ENCODE measurements at places on chromosomes 6 and 20.

- H3K27ac ChIP-seq: no peak overlapping the region
- no peaks in the 10 kb centered on the region for H3K36me3 ChIP-seq
- no peak overlapping the region for H3K4me3 ChIP-seq
- H3K4me1 ChIP-seq: no peaks in the 10 kb centered on the region
These were observed 178.0 kb upstream of the SASH1 start for GRCh38 chr6:148164645-148165044.

- no peaks in the 10 kb centered on the region for H3K4me1 ChIP-seq
- H3K27me3 ChIP-seq: no peaks in the 10 kb centered on the region
- H3K36me3 ChIP-seq: no peaks in the 10 kb centered on the region
- no peak overlapping the region for H3K27ac ChIP-seq
- H3K4me3 ChIP-seq: no peak overlapping the region
These were observed 20.9 kb upstream of the KCNG1 start for GRCh38 chr20:51043811-51044210.

- H3K4me3 ChIP-seq: no peak overlapping the region
- no peaks in the 10 kb centered on the region for H3K27me3 ChIP-seq
- no peak for DNase-seq
- no peaks in the 10 kb centered on the region for H3K4me1 ChIP-seq
- H3K27ac ChIP-seq: no peak overlapping the region
These were observed 119.0 kb downstream of the ISM1 start for GRCh38 chr20:13340088-13340487.

DNA sequence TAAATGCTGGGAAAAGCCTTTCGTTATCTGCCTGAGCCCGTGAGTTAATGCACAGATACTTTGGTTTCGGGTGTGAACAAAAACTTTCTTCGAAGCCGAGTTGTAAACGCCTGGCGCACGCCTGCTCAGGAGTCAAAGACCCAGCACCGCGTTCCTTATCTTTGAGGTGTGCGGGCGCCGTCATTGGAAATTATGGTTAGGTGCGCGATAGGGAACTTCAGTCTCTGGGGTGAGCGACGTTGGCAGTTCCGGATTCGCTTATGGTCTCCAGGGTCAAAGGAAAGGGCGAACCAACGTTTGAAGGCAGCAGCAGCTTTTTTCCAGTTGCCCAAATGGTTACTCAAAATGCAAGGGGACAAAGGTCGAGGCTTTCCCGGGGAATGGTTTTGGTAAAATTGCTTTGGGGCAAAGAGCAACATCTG is 853 bp downstream of the SLC22A3 start:
- no peaks in the 10 kb centered on the region for H3K27me3 ChIP-seq
- H3K4me3 ChIP-seq: peak overlapping the region; percentile 70
- peak overlapping the region; percentile 80 for H3K27ac ChIP-seq
- peak; percentile 22 for DNase-seq
- no peaks in the 10 kb centered on the region for H3K36me3 ChIP-seq

DNA sequence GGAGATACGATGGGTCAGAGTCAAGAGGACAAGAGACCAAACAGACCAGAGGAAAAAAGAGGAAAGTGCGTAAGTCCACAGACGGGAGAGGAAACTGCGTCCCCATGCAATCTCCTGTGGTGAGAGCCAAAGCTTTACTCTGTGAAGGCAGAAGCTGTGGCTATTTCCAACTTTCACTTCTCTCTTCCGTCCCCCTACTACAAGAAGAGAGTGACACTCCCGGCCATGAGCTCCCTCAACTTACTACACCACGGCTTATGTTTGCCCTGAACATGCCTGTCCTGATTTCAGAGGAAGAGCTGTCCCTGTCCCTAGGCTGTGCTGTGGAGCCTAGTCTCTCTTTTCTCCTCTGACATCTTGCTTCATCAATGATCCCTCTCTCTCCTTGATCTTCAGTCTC is 11.5 kb upstream of the SSR1 start:
- H3K27ac ChIP-seq: no peak overlapping the region
- H3K4me3 ChIP-seq: no peak overlapping the region
- peak; percentile 30 for DNase-seq

DNA sequence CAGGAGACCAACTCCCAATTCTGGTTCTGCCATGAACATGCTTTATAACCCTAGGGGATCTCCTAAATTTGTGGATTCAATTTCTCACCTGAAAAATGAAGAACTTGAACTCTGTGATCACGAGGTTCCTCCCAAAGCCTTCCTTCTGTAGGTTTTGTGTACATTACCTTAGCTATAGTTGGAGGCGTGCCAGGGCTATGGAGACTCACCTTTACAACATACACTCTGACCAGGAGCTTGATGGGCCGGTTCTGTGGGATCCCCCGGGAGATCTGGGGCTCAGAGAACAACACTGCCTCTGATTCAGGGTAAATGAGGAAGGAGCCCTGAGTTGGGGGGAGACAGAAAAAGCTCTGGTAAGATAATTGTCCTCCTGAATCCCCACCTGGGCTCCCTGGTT is 34.1 kb downstream of the ERGIC3 start:
- no peak overlapping the region for H3K27ac ChIP-seq
- DNase-seq: no peak
- H3K36me3 ChIP-seq: no peaks in the 10 kb centered on the region
- no peaks in the 10 kb centered on the region for H3K27me3 ChIP-seq

- no peak for DNase-seq
- no peaks in the 10 kb centered on the region for H3K27me3 ChIP-seq
- H3K4me1 ChIP-seq: no peaks in the 10 kb centered on the region
These were observed 253.0 kb downstream of the FARS2 start for GRCh38 chr6:5514353-5514752.

DNA sequence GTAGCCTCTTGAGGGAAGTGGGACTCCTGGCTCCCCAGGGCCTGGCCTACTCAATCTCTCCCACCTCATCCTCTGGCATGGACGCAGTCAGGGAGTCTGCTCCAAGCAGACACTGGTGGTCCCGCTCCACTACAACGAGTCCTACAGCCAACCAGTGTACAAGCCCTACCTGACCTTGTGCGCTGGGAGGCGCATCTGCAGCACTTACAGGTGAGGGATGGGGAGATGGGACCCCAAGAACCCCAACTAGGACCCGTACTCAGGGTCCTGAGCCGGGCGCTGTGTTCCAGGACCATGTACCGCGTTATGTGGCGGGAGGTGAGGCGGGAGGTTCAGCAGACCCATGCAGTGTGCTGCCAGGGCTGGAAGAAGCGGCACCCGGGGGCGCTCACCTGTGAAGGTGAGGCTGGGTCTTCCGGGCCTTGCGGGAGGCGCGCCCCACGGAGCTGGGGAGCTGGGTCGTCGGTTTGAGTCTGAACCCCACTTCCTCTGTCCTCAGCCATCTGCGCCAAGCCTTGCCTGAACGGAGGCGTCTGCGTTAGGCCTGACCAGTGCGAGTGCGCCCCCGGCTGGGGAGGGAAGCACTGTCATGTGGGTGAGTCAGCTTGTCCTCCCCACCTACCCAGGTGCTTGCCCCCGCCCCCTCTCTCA is 2.1 kb downstream of the EGFL8 start:
- no peaks in the 10 kb centered on the region for H3K36me3 ChIP-seq
- no peaks in the 10 kb centered on the region for H3K27me3 ChIP-seq
- H3K27ac ChIP-seq: no peak overlapping the region
- no peak overlapping the region for H3K4me3 ChIP-seq
- H3K4me1 ChIP-seq: peaks cover 11% of the 10 kb centered on the region

- no peaks in the 10 kb centered on the region for H3K27me3 ChIP-seq
- H3K4me3 ChIP-seq: no peak overlapping the region
- H3K36me3 ChIP-seq: no peaks in the 10 kb centered on the region
- H3K4me1 ChIP-seq: peaks cover 7% of the 10 kb centered on the region
These were observed 17.3 kb downstream of the FKBP1A start for GRCh38 chr20:1375515-1375914.

DNA sequence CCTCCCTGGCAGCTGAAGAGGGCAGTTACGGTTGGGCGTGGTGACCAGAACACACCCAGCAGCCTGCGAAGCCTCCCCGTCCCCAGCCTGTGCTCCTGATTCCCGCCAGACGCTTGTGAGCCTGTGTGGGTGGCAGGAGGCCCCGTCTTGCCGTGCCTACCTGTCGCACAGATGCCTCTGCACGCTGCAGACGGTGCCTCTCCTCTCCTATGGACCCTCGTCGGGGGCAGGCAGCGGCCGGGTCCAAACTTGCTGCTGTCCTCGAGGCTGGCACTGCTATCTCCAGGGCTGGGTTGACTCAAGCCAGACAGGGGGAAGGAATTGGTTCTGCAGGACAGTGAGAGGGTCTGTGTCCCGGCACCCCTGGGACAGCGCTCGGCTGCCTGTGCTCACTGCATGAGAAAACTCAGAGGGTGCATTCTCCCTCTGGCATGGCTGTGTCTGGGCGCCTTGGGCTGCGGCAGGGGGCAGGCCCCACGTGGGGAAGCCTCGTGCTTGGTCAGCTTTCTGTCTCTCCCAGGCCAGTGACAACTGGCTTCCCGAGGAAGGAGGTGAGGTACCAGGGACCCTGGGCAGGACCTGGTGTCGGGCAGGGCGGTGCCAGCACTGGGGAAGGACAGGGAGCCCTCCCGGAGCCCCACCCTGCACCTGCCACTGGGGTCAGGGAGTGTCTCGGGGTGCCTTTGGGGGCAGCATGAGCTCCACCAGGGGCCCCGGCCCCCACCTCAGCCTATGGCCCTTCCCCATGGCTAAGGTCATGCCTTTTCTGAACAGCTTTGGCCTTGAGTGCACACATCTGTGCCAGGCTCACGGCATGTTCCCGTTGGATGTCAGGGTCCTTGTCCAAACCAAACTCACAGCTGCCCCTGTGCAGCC is 127.5 kb downstream of the TAF4 start:
- H3K27me3 ChIP-seq: no peaks in the 10 kb centered on the region
- H3K36me3 ChIP-seq: no peaks in the 10 kb centered on the region
- H3K4me1 ChIP-seq: no peaks in the 10 kb centered on the region
- no peak overlapping the region for H3K27ac ChIP-seq

DNA sequence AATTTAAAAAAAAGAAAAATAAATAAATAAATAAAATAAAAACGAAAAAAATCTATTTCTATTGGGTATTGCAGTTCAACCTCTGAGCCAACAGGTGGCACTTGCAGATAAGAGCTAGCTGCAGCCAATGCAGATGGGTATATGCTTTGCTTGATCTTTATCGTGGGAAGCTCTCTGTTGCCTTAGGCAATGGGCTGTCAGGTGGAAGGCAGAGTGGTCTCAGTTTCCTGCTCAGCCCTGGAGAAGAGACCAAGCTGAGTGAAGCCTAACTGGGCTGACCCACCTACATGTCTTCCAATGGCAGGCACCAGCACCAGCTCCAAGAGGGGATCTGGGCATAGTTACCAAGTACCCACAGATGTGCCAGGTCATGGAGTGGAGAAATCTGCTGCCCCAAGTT is 95.0 kb downstream of the AK9 start:
- no peaks in the 10 kb centered on the region for H3K36me3 ChIP-seq
- no peaks in the 10 kb centered on the region for H3K4me1 ChIP-seq
- H3K4me3 ChIP-seq: no peak overlapping the region

- H3K4me3 ChIP-seq: peak overlapping the region; percentile 42
- H3K36me3 ChIP-seq: no peaks in the 10 kb centered on the region
- H3K27me3 ChIP-seq: no peaks in the 10 kb centered on the region
- H3K27ac ChIP-seq: no peak overlapping the region
These were observed 357 bp downstream of the PCSK2 start for GRCh38 chr20:17227219-17227575.

- H3K4me1 ChIP-seq: no peaks in the 10 kb centered on the region
- DNase-seq: no peak
- H3K36me3 ChIP-seq: no peaks in the 10 kb centered on the region
- no peak overlapping the region for H3K4me3 ChIP-seq
- H3K27me3 ChIP-seq: no peaks in the 10 kb centered on the region
- no peak overlapping the region for H3K27ac ChIP-seq
These were observed 15.2 kb upstream of the GDAP1L1 start for GRCh38 chr20:44231713-44232468.

GRCh38 chr6:66605011-66605410 is 898.0 kb upstream of the EYS start:
- H3K27ac ChIP-seq: no peak overlapping the region
- H3K36me3 ChIP-seq: no peaks in the 10 kb centered on the region
- DNase-seq: no peak
- no peaks in the 10 kb centered on the region for H3K4me1 ChIP-seq
- no peak overlapping the region for H3K4me3 ChIP-seq

GRCh38 chr6:524803-525202 is 132.1 kb downstream of the HUS1B start:
- no peak overlapping the region for H3K27ac ChIP-seq
- H3K36me3 ChIP-seq: no peaks in the 10 kb centered on the region
- no peak for DNase-seq
- H3K4me3 ChIP-seq: no peak overlapping the region
- no peaks in the 10 kb centered on the region for H3K4me1 ChIP-seq

DNA sequence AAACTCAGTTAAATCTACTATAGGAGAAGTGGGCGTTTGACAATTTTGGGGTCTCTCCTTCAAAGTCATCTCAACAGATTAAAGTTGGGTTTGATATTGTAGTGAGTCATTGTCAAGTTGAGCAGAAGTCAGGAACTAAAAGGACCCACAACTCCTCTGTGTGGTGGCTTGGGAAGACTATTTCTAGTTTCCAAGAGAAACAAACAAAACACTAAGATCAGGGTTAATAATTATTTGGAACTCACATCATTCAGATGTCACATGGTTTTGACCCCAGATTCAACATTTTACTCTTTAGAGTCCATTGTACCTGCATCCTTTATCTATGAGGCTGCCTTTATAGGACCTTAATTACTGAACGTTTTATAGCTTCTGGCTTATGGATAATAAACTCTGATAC is 45.3 kb upstream of the TINAG start:
- no peaks in the 10 kb centered on the region for H3K36me3 ChIP-seq
- DNase-seq: no peak

GRCh38 chr20:43379239-43379917 is 78.3 kb upstream of the SRSF6 start:
- no peak for DNase-seq
- no peaks in the 10 kb centered on the region for H3K27me3 ChIP-seq
- H3K27ac ChIP-seq: no peak overlapping the region
- no peak overlapping the region for H3K4me3 ChIP-seq
- H3K4me1 ChIP-seq: no peaks in the 10 kb centered on the region

DNA sequence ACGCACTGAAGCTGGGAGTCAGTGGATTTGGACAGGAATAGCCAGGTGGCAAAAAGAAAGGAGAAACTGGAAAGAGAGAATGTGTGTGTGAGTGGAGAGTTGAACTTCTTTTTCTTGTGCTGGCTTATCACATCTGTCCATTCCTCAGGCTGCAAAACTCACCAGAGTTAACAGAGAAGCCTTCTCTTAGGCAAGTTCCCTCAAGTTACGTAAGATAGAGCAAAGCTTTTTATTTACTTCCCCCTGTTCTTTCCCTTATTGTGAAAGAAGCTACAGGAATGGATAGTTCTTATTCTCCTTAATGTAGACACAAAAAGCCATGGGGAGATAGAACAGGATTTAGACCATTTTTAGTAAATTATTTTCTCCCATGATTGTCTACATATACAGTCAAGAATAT is 188.6 kb downstream of the BMP2 start:
- H3K27me3 ChIP-seq: no peaks in the 10 kb centered on the region
- H3K36me3 ChIP-seq: no peaks in the 10 kb centered on the region
- H3K27ac ChIP-seq: no peak overlapping the region
- DNase-seq: no peak
- no peaks in the 10 kb centered on the region for H3K4me1 ChIP-seq
- H3K4me3 ChIP-seq: no peak overlapping the region

- H3K27ac ChIP-seq: no peak overlapping the region
- H3K27me3 ChIP-seq: no peaks in the 10 kb centered on the region
- no peak for DNase-seq
- peaks cover 10% of the 10 kb centered on the region for H3K4me1 ChIP-seq
- no peak overlapping the region for H3K4me3 ChIP-seq
- no peaks in the 10 kb centered on the region for H3K36me3 ChIP-seq
These were observed 41.6 kb upstream of the IYD start for GRCh38 chr6:150327117-150327774.

GRCh38 chr6:73548458-73549446 is 27.9 kb upstream of the EEF1A1 start:
- DNase-seq: no peak
- no peak overlapping the region for H3K4me3 ChIP-seq
- no peaks in the 10 kb centered on the region for H3K36me3 ChIP-seq
- H3K27me3 ChIP-seq: no peaks in the 10 kb centered on the region
